ENCODE measurements at places on chromosomes 4 and X.

GRCh38 chrX:30990361-30990760 is 81.5 kb downstream of the FTHL17 start:
- DNase-seq, result no peak

DNA sequence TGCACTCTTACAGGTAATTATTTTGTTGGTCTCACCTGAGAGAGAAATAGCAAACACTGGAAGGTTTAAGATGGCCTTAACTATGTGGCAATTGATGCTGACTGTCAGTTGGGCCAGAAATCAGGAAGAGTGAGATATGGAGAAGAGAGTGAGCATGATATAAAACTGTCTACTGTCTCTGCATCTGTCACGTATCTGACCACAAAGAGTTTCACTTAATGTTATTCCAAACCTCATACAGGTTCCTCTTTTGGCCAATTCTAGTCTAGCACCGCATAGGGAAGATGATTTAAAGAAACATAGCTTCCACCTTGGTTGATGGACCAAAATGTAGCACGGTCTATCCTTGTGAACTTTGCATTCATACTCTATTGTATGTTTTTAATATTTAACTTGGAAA is 381.0 kb upstream of the BOD1L1 start:
- no peak for DNase-seq

- DNase-seq, result no peak
Measured at GRCh38 chrX:56783996-56784620, 55.1 kb downstream of the NBDY start.

GRCh38 chr4:47031751-47032404 is 511 bp downstream of the GABRB1 start:
- no peak for DNase-seq

- no peak for DNase-seq
Measured at GRCh38 chr4:151960449-151961230, 199.8 kb upstream of the GATB start.

DNA sequence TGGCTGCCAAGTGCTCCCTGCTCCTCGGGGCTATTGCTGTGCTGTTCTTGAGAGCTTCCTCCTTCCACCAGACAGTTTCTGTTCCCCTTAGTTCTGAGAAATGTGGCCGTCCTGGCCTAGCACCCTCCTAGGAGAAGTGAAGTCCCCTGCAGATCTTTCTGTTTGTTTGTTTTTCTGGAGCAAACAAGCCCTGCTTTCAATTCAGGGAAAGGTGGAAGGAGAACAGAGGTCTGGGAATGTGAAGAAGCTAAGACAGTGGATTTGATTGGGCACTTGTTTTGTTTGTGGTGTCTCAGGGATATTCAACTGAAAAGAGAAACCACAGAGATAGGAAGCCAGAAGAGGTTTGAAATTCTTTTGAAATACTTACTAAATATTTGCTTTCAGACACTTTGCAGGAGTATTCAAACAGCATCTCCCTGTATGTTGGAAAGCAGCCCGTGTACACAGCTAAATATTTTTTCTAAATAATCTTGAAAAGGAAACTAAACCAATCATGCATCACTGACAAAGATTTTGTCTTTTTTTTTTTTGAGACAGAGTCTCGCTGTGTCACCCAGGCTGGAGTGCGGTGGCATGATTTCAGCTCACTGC is 36.5 kb upstream of the PPM1K start:
- DNase-seq, result peak; percentile 27

DNA sequence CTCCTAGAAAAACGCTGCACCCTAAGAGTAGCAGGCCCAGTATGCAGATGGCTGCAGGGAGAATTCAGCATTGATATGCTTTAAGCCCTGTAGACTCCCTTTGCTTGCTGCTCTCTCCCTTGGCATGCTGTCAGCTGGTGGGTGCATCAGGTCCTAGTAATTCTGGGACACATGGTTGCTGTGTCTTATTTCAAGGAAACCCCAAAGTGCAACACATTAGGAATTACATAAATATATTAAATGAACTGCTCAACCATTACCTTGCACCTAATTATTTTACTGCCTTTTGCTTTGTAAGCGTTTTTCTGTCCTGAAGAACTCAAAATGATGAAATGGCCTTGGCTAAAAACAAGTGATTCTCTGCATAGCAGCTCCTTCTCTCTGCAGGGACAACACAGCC is 516.3 kb downstream of the ZIC3 start:
- DNase-seq, result no peak

- no peak for DNase-seq
Measured at GRCh38 chrX:20968996-20969395, 405.2 kb upstream of the CNKSR2 start.

DNA sequence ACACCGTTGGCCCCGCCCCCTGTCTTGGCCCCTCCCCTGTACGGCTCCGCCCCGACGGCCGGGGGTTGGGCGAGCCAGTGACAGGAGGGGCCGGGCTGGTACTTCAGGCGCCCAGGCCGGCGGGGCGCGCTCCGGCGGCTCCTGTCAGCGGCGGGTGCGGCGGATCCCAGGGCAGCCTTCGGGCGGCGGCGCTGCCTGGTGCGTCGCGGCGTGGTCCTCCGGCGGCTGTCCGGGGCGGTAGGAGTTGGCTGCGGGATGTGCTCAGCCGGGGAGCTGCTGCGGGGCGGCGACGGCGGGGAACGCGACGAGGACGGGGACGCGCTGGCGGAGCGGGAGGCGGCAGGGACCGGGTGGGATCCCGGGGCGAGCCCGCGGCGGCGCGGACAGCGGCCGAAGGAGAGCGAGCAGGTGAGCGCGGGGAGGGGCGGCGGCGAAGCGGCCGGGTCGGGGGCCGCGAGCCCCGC is at the start of gene FAM241A:
Gene FAM241A, plus strand, starts transcription at position 129 of the 464 bp plus-strand sequence. Its CDS starts 127 bp downstream, at position 256.
- peak; percentile 92 for DNase-seq

GRCh38 chrX:47992095-47992380 is 11.8 kb downstream of the ZNF182 start:
- DNase-seq, result no peak

- DNase-seq, result no peak
Measured at GRCh38 chrX:25108481-25108880, 92.7 kb upstream of the ARX start.

DNA sequence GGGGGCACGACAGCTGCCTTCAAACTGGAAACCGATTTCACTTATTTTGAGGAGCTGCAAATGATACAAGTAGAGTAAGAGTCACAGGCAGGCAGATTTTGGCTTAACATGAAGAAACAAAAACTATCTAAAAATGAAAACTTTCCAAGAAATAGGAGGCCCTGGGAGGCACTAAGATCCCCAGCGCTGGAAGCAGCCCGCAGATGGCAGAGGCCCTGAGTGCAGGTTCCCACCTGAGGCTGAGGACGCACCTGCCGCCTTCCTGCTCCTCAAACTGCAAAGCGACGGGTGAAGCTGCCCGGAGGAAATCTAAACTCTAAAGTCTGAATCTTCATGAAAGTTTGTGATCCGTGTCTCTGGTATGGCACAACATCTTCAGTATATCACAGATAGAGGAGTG is 138.7 kb downstream of the AFAP1 start:
- no peak for DNase-seq

Data from activated naive CD8-positive, alpha-beta T cell treated with anti-CD3 and anti-CD28 coated beads, Interleukin-2, amount 50 U/mL, for 24 hours (primary cell).